Cerebellum (tissue), 4 donors: ENCODE measurements at places on chromosomes 6 and 20. TPM values are rescaled to one million over a fixed set of nuclear protein-coding genes. Genes with fewer than 3 reads are reported as not detected.

DNA sequence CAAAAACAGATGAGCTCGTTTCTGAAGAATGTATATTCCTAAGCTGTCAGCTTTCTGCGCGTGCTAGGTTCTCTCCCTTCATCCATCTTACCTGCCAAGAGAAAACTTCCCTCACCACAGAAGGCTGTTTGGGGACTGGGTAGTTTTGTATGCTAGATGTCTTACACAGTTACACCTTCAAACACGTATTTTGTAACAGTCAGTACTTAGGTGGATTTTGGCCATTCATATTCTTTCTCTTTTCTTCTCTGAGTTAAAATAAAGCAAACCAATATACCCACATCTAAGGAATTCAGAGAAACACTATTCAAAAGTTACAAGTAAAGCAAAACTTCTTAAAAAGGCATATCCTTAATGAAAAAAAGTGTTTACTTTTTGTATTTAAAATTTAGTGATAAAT, 35.6 kb upstream of the PRDM1 start:
- no peak for DNase-seq

DNA sequence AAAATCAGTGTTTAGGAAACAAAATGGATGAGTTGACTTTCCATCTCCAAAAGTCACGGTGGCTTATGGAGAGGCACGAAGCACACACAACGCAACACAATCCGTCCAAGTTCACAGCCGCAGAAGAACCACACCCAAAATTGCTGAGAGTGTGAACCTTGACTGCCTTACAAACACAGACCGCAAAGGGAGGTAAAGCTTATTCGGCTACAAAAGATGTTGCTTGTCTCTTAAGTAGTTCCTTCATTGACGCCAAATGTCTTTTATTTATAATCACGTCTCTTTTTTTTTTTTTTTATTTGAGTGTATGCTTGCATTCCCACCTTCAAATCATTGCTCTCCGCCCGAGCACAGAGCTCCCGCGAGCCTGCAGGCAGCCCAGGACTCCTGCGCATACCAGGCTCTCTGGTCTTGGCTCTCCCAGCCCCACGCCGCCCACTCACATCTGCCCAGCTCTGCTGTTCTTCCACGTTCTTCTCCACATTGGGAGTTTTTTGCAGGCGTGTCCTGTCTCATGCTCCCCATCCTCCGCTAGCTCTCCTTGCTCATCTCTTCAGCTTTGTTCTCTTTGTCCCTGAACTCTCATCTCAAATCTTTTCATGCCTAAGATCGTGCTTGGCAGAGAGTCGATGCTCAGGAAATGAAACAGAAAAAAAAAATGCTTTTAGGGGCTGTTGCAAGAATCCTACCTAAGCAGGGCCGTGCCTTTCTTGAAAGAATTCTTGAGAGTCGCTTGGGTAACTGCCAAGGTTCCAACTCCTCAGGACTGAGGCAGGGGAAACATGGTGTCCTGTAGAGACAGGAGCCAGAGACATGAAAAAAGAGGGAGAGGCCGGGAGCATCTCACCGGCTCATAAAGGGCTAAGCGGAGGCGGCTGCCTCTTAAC, 25.8 kb downstream of the LY86 start:
- no peak for DNase-seq

- DNase-seq: no peak
These were observed 3.3 kb downstream of the PTPRK start for GRCh38 chr6:128517124-128517523.

DNA sequence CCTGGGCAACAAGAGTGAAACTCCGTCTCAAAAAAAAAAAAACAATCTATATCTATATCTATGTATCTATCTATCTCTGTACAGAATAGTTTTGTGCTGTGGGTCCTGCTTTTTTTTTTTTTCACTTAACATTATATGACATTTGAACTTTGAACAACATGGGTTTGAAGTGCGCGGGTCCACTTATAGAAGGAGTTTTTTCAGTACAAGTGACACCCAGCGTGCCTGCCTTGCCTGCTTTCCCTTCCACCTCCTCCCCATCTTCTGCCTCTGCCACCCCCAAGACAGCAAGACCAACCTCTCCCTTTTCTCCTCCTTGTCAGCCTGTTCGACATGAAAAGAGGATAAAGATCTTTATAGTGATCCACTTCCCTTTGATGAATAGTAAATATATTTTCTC, 102.2 kb upstream of the KCNG1 start:
- DNase-seq: no peak

GRCh38 chr20:57408536-57409233, 17.5 kb downstream of the RBM38 start:
- no peak for DNase-seq

The TPD52L2 gene
- total RNA-seq: 33.1 TPM

The EBF4 gene
- total RNA-seq: 6.2 TPM
